Small intestine (tissue), 16 donors: ENCODE measurements at places on chromosomes 11 and 22.
A peak's percentile ranks its signal among the peaks of the same experiment; 100 is the strongest.

DNA sequence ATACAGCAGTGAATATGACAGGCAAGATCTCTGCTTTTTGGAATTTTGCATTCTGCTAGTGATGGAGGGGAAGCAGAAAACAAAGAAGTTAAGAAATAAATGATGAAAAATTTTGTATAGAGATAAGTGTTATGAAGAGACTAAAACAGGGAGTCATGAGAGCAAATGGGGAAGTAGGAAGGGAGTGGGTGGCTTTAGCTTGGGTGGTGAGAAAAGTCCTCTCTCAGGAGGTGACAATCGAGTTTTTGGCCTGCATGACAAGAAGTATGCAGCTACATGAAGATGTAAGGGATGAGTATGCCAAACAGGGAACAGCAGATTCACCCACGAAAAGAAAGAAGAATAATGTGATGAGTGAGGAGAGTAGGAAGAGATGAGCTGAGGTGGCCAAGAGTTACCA, 80.7 kb upstream of the MPPED2 start:
- DNase-seq = no peak

DNA sequence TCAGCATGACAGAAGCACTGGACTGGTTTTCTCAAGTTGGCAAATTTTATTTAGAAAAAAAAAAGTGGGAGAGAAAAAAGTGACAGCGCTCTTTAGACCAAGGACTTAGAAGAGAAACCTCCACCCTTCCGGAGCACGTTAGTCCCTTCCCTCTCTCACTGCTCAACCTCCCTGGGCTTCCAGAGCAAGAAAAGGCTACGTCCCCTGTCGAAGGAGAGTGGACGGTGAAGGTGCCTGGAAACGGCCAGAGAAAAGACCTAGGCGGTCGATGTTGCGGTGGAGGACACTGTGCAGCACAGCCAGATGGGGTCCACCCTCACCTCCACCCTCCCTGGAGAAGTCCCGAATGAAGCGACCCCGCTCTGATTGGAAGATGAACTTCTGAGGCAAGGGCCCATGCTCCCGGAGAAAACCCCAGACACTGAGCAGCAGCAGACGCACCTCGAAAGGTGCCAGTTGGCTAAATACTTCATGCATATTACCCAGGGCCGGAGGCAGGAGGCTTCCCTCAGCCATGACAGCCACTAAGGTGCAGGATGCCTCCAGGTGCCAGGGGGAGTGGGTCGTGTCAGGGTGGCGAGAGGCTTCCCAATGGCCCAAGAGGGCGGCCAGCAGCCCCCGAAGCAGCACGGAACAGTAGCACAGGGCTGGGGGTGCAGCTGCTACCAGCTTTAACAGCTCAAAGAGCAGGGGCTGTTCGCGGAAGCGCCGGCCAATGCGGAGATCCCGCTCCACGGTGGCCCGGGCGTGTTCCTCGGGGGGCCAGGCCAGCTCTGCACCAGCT, 604 bp upstream of the GANAB start:
- DNase-seq = no peak

- no peak for DNase-seq
Observed at GRCh38 chr11:92227230-92227814, 2.7 kb downstream of the FAT3 start.

DNA sequence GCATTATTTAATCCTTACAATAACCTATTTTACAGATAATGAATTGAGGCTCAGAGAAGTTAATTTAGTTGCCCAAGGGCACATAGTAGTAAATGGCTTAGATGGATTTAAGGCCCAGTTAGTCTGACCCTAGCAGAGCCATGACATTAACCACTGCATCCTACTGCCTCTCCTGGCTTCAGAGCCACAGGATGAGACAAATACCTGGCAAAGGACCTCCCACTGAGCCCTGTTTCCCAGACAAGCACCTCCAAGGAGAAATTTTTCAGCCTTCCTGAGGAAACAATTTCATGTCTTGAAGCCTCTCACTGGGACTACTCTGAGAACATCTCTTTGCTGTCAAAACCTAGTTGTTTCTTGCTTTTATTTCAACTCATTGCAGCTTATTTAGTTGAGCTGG, 28.4 kb downstream of the IZUMO1R start:
- DNase-seq = no peak

GRCh38 chr11:335779-336658, 15.4 kb upstream of the IFITM3 start:
- DNase-seq = peak; percentile 54

- DNase-seq = no peak
Observed at GRCh38 chr22:44369293-44369661, 56.5 kb upstream of the SHISAL1 start.

GRCh38 chr22:49320714-49321476, 506.8 kb downstream of the BRD1 start:
- no peak for DNase-seq

DNA sequence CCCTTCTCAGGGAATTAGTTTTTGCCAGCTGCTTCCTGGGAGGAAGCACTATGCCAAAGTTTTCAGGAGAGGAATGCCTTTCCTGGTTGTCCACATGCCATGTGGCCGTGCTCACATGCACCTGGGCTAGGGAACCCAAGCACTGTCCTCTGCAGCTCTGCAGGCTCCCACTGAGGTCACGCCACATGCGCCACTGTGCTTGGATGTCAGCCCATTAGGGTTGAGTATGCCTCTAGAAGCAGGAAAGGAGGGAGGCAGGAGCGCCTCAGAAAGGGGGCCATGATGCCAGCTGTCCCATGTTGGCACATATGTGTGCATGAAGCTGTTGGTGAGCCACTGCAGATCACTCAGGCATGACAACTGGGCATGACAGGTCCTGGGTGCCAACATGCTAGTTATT, 81.6 kb upstream of the SUSD2 start:
- no peak for DNase-seq

DNA sequence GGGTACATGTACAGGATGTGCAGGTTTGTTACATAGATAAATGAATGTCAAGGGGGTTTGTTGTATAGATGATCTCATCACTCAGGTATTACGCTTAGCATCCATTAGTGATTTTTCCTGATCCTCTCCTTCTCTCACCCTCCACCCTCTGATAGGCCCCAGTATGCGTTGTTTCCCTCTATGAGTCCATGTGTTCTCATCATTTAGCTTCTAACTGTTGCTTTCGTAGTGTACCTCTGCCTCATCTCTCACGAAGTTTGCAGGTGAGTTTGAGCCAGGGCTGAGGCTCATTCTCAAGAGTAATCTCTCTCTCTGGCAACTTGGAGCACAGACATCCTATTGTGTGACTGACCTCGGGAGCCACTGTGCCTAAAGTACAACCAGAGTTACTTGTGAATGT, 4.7 kb upstream of the HBE1 start:
- DNase-seq = no peak

DNA sequence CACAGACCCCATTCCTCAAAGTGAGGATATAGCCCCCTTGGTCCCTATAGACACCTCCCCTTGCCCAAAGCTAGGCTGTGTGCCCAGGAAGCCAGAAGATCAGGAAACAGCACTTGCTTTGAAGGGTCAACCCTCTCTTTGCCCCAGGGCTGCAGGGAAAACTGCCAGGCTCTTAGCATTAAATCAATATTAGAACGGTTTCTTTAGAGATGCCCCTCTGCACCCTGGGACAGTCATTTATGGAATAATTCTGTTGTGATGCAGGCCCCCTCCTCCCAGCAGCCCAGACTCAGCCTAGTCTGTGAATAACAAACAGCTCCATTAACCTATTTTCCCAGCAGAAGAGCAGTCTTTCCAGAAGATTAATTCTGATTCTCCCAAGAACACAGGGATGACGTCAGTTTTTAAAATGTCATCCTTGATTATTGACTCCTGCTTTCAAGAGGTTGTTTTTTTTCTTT, 11.6 kb upstream of the CAPN5 start:
- DNase-seq = no peak

GRCh38 chr11:18802381-18803257, 11.0 kb upstream of the PTPN5 start:
- DNase-seq = peak; percentile 70

DNA sequence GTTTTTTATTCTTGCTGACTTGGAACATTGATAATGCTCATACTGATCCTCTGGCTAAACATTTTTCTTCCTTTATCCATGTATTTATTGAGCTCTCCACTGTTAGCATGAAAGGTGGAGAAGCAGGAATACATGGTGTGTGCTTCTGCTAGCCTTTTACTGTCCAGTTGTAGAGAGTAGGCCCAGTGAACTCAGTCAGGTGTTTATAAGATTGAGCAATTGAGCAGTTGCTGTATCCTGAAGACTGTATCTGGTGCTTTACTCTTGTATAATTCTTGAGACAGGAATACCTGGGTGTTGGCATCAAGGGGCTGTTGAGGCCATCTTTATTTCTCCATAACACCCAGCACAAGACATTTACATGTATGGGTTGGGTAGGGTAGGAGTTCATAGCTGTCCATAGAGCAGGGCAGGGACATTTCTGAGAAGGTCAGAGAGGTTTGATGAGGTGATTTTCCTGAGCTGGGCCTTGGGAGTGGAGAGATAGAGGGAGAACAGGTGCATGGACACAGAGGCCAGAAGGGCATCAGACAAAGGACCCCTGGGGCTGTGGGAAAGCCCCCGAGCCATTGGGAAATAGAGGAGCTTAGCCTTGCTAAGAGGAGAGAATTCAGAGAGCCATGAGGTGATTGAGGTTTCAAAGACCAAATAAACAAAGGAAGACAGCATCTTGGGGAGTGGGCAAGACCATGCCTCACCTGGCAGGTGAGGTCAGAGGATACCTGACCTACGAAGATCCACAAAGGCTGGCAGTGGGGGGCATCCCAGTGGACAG, 155.5 kb downstream of the TEAD1 start:
- no peak for DNase-seq

- DNase-seq = no peak
Observed at GRCh38 chr11:37632748-37633147, 1034.7 kb upstream of the RAG2 start.

- peak; percentile 77 for DNase-seq
Observed at GRCh38 chr22:35301372-35301874, 1.7 kb downstream of the TOM1 start.

GRCh38 chr22:30767661-30768060, 73.0 kb downstream of the OSBP2 start:
- peak; percentile 38 for DNase-seq

GRCh38 chr22:29635734-29636357, 32.4 kb downstream of the NF2 start:
- DNase-seq = peak; percentile 56

- DNase-seq = no peak
Observed at GRCh38 chr11:62472063-62472884, 53.4 kb downstream of the SCGB1A1 start.
